ENCODE measurements at places on chromosomes 2 and 18.
A peak's percentile ranks its signal among the peaks of the same experiment; 100 is the strongest.

- no peaks in the 10 kb centered on the region for H3K27me3 ChIP-seq
- no peaks in the 10 kb centered on the region for H3K36me3 ChIP-seq
- no peak overlapping the region for H3K27ac ChIP-seq
- no peak for DNase-seq
Observed at GRCh38 chr2:28580078-28580477, 84.2 kb downstream of the PLB1 start.

DNA sequence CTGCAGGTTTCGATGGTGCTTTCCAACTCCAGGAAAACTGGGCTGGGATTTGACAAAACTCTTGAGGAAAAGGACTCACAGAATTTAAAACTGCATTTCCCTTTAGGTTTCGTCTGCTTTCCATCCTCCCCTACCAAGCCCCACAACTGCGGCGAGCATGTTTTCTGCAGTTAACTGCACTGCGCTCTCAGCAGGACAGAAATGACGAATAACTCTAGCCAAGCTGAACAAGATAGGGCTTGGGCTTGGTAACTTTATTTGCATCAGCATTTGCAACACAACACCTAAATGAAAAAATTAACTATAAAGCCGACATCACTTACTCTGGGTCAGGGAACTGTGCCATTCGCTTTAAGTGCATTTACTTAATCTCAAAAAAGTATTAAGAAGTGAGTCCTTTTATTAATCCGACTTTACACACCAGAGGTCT lies 669 bp upstream of the PIKFYVE start:
- H3K27me3 ChIP-seq, result no peaks in the 10 kb centered on the region
- H3K27ac ChIP-seq, result peak overlapping the region; percentile 74
- H3K4me1 ChIP-seq, result peaks cover 10% of the 10 kb centered on the region
- peak overlapping the region; percentile 86 for H3K4me3 ChIP-seq

DNA sequence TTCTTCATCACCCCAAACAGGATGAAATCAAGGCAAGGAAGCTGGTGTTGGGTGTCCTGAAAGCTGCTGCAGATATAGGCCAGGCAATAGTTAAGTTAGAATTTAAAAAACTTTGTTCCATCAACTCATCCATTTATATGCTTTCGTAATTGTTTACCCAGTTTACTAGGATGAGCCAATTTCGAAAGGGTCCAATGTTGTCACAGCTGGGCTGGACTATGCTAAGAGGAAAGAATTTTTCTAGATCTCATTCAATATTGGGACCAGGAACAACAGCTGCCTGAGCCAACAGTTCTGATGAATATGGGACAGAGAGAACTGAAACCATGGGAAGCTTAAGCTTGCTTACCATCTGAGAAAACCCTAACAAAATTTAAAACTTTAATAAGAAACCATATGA lies 21.6 kb upstream of the SP3 start:
- H3K4me1 ChIP-seq, result no peaks in the 10 kb centered on the region
- no peak overlapping the region for H3K27ac ChIP-seq
- H3K27me3 ChIP-seq, result no peaks in the 10 kb centered on the region
- H3K4me3 ChIP-seq, result no peak overlapping the region

DNA sequence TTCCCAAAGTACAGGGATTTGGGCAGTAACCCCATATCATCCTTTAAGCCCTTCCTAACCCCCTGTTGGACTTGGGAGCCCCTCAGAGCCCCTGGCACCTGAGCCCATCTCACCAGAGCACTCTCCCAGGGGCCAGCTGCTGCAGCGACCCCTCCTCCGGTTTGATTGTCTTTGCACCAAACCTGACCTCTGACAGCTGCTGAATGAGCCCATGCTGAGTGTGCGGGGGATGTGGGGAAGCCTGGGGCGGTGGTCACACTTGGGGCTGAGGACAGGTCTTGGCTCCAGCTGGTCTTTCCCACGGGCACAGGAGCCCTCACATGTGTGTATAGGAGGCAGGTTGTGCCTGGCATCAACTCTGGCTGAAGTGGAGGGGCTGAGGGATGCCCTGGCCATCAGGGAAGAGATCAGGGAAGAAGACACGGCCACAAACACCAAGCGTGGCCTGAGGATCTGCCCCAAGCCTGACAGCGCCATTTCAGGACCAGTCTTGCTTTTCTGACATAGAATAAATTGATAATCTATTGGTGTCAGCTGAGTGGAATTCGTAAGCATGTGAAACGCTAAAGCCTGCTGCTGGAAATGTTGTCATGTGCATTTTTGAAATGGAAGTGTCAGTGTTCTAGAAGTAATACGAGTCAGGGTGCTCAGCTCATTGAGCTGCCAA lies 102.4 kb downstream of the ACKR3 start:
- H3K36me3 ChIP-seq, result no peaks in the 10 kb centered on the region
- no peaks in the 10 kb centered on the region for H3K4me1 ChIP-seq
- no peak for DNase-seq

GRCh38 chr2:125979886-125980285 lies 676.1 kb upstream of the GYPC start:
- H3K36me3 ChIP-seq, result no peaks in the 10 kb centered on the region
- H3K4me3 ChIP-seq, result no peak overlapping the region
- H3K4me1 ChIP-seq, result no peaks in the 10 kb centered on the region
- H3K27me3 ChIP-seq, result no peaks in the 10 kb centered on the region

DNA sequence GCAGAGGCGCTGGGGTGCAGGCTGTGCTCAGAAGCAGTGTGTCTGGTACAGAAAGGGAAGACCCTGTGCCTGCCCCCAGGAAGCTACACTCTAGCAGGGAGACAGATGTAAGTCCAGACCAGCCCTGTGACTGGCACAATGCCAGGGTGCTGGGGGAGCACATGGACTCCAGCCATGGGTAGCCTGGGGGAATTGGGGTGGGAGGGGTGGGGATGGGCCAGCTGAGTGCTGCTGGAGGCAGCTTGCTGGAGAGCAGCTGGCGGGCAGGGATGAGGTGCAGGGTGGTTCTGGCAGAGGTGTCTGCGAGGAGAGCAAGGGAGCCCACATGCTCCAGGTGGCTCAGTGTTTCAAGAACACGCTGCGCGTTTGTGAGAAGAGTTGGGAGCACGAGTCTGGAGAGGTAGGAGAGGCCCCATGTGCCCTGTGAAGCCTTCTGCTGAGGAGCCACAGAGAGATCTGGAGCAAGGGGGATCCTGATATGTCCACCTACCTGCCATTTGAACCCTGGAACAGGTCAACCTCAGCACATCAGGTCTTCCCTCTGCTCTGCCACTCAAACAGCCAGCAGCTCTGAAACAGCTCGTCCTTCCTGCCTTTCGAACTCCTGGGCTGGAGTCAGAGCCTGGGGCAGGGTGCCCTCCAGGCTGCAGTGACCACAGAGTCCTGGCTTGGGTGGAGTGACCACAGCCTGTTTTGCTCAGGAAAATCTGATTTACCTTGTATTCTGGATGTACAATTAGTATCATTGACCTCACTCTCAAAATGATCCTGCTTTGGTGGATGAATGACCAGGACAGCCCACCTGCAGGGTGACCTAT lies 15.1 kb downstream of the ALLC start:
- DNase-seq, result no peak
- H3K36me3 ChIP-seq, result no peaks in the 10 kb centered on the region
- no peaks in the 10 kb centered on the region for H3K27me3 ChIP-seq
- H3K4me3 ChIP-seq, result no peak overlapping the region
- no peak overlapping the region for H3K27ac ChIP-seq

- DNase-seq, result no peak
- no peaks in the 10 kb centered on the region for H3K27me3 ChIP-seq
- no peaks in the 10 kb centered on the region for H3K4me1 ChIP-seq
- H3K36me3 ChIP-seq, result no peaks in the 10 kb centered on the region
Observed at GRCh38 chr2:239309398-239310245, 91.2 kb downstream of the HDAC4 start.

Data from effector memory CD4-positive, alpha-beta T cell (primary cell).